Cardiac fibroblast (primary cell): ENCODE measurements at places on chromosomes 12 and 14.

- DNase-seq = no peak
Measured at GRCh38 chr12:4859478-4860210, 50.1 kb upstream of the KCNA1 start.

DNA sequence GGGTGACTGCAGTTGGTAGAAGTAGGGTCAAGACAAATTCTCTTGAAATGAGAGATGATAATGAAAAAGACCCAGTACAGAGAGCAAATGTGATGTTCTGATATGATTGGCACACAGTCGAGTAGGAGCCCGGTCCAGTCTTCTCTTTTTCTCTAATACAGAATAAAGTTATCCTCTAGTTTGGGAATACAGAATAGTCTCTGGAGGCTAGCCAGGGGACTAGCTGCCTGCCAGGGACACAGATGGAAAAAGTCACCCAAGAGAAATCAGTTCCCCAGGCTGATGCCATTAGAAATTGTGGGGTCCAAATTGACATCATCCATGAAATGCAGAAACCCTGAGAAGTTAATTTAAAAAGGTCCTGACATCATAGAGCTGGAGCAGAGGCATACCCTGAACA lies 177.2 kb upstream of the NEDD1 start:
- DNase-seq = no peak

DNA sequence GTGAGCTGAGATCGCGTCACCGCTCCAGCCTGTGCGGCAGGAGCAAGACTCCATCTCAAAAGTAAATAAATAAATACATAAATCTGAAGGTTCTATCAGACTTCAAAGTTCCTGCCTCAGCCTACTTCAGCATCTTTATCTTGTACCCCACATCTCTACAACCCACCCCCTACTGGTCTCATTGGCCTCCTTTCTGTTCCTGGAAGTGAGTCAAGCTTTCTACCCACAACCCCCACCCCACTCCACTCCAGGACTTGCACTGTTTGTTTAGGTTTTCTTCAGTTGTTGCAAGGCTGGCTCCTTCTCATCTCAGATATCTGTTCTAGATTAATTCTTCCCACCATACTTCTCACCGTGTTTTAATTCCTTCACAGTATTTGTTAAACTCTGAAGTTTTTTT lies 714 bp upstream of the PSMC6 start:
- peak; percentile 35 for DNase-seq

DNA sequence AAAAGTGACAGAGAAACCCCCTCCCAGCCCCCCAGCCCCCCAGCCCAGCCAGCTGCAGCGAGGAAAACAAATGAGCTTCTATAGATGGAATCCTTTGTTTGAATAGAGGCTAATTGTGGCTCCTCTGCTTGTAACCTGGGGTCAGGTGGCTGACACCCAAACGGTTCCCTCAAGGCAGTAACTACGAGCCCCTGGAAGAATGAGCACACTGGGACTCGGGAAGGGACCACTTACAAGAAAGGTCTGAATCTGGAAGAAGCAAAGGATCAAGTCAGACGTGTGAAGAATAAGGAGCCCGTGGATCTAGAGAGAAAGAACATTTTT lies 108.7 kb upstream of the FUT8 start:
- DNase-seq = no peak

DNA sequence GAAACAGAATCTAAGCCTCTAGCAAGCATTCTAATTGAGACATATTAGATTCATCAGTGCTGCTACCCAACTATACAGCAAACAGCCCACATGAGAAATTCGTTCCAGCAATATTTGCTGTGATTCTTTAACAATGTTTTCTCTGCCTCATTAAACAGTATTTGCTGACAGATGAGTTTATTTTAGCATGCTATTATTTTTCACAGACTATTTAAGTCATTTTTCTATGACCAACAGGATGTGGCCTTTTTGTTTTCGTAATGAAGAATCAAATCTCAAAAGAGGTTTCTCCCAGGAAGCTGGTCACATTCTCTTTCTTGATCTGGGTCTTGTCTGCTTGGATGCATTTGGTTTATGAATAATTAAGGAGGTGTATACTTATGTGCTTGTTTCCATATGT lies 23.2 kb upstream of the SERPINA12 start:
- peak; percentile 75 for DNase-seq

DNA sequence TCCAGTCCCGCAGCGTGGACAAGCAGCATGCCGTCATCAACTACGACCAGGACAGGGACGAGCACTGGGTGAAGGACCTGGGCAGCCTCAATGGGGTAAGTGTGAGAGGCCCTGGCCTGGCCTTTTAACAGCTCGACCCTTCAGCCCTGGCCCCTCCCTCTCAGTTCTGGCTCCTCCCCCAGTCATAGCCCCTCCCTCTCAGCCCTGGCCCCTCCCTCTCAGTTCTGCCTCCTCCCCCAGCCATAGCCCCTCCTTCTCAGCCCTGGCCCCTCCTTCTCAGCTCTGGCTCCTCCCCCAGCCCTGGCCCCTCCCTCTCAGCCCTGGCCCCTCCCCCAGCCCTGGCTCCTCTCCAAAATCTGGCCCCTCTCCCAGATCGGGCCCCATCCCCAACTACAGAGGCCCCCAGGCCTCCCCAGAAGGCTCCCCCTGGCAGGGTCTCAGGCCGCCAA lies 11.2 kb downstream of the CEP170B start:
- peak; percentile 53 for DNase-seq

DNA sequence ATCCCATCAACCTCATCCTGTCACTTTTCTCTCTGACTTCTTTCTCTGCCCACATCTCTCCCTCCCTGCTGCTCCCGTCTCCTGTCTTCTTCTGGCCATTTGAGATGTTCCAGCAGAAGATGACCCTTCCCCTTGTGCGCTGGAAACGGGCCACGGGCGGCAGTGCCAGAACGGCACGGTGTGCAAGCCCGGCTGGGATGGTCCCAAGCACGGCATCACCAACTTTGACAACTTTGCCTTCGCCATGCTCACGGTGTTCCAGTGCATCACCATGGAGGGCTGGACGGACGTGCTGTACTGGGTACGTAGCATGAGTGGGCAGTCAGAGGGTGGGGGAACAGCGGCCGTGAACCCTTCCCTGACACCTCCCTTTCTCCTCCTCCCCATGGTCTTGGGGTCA lies 301.7 kb upstream of the FKBP4 start:
- DNase-seq = no peak

GRCh38 chr12:107891967-107892366 lies 117.5 kb downstream of the ASCL4 start:
- DNase-seq = peak; percentile 12

DNA sequence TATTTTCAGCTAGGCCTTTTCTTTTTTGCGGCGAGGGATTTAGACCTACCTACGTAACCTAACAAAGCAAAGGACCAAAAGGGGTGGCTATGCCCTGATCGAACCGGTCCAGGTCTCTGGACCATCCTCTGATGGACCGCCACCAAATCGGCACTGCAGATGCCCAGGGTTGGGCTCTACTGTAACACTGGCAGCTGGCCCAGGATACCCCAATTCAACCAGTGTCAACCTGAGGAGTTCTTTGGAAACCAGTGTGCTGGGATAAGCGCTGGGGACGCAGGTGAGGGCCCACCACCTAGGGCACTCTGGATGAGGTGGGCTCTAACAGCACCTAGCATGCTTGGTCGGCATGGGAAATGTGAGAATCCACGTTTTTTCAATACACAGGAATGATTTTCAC lies 32.2 kb downstream of the FBXO21 start:
- no peak for DNase-seq

DNA sequence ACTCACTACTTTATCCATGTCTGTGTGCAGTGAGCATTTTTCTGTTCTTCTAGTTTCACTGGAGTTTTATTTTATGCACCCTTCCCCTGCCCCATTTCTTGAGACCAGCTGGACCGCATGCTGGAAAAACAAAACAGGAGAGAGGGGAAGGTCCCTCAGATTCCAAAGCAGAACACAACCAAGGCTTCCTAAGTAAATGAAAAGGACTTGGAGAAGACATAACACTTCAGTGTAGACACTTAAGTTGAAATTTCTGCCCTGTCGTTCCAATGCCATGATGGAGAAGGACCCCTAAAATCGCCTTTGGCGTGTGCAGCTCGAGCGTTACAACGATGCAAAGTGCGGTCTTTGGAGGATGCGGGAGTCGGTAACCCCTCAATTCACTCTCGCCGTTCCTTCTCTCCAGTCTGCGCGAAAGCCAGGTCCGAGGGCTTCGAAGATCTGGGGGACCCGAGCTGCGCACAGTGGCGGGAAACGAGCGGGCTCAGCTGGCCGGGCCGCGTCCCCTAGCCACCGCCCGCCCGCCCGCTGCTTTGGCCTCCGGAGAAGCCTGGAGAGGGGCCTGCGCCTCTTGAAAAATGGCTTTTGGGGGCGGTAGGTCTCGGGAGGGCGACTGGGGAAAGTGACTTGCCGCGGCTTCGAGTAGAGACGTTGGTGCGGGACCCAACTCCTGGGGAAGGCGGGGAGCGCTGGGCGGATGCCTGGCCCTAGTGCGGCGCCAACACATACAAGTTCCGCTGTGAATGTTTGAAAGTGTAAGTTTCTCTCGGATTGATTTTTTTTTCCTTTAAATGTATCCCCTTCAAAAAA lies 11.2 kb upstream of the HOXC13 start:
- DNase-seq = no peak

- DNase-seq = no peak
Measured at GRCh38 chr12:90832427-90832826, 122.5 kb downstream of the CCER1 start.

DNA sequence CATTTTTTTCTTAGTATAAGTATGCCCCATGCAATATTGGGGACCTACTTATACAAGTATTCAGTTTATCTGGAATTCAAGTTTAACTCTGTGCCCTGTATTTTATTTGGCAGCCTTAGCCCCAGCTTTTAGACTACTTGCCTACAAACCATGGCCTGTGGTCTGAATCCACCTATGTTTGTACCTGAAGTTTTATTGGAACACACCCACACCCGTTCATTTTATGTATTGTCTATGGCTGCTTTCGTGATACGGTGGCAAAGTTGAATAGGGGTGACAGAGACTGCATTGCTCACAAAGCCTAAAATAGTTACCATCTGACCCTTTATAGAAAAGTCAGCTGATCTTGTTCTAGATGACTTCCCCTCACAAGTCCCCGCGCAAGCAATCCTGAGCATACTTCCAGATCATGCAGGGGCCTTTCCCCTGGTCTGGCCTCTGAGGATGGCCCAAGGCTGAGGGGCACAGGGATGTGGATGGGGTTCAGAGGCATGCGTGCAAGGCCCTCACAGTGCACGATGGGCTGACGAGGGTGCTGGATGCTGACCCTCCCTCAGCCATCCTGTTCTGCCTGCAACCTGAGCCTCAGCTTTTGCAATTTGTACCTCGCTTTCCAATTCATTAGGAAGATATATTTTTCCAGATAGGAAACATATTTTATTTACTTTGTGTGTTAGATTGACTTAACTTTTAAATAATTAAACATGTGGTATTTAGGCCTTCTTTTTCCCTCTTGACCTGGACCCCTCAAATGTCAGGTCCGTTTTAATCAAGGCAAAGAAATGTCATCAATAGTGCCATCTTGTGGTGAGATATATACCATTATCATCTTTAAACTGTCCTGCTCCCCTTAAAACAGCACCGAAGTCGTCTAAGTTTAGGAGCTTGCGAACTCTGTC lies 527.3 kb upstream of the CCDC196 start:
- DNase-seq = peak; percentile 52

- DNase-seq = no peak
Measured at GRCh38 chr12:6981152-6982052, 10.7 kb downstream of the EMG1 start.

GRCh38 chr12:4135919-4136605 lies 137.5 kb upstream of the CCND2 start:
- no peak for DNase-seq

GRCh38 chr14:33184587-33184986 lies 245.9 kb downstream of the NPAS3 start:
- DNase-seq = peak; percentile 38

DNA sequence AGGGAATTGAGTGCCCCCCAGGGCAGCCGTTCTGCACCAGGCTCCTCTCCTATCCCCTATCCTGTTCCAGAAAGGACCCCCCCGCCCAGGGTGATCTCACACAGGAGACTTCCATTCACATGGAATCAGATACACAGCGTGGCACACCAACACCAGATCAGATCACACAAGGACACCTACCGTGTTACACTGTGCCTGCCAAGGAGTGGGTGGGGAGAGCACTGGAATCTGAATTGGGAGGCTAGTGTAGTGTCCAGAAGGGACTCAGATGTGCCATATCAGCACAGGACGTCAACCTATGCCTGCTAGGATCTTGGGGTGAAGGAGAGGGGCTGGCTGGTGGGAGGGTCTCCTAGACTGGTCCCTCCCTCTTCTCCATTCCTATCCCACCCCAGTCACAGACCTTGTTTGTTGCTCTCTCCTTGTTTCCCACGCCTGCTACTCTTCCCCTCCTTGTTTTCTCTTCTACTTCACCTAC lies 2.3 kb downstream of the PTMS start:
- no peak for DNase-seq

DNA sequence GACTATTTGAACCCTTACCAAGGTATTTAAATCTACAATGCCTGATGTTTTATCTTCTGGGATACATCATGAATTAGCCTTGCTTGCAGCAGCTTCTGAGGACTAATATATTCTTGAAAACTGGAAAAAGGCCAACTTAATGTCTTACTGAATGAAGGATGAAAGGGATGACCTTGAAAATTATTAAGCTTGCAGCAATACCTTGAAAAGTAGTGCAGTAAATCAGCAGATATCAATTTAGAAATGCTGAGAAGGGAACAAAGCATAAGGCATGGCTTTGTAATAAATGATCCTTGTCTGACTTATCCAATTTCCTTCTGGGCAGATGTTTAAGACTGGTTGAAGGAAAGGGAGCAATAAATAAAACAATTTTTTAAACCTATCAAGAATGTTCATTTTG lies 37.3 kb upstream of the FERMT2 start:
- DNase-seq = no peak

GRCh38 chr14:97074856-97075255 lies 277.7 kb downstream of the VRK1 start:
- no peak for DNase-seq

DNA sequence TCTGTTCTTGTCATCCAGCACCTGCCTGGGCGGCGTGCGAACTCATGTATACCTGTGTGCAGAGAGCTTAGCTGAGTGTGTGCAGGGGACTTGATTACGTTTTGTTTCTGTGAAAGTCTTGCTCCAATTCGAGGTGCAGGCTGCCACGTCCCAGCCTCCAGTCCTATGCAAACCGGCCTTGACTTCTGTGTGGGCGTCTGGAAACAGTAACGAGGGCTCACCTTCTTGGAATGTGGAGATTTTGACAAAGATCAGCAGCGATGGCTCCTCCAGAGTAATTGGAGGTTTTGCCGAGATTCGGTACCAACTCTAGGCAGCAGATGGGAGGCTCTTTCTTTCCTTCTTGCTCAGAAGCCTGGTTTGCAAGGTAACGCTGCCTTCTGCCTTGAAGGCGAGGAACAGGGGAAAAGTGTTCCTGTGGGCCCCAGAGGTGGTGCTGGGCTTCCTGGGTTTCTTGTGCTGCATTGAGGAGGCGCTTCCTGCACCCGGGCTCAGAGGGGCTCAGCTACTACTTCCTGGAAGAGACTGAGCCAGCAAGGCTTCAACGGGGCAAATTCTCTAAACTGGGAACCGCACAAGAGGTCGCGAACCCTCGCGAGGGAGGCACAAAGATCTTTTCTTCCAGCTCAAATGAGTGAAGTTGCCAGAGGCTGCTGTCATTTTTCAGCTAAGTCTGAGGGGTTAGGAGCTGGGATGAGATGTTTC lies 249.0 kb downstream of the AACS start:
- DNase-seq = no peak

GRCh38 chr12:532908-533565 lies 73.3 kb downstream of the B4GALNT3 start:
- no peak for DNase-seq
